Iris pigment epithelial cell (primary cell): ENCODE measurements at places on chromosomes 1 and 21.

DNA sequence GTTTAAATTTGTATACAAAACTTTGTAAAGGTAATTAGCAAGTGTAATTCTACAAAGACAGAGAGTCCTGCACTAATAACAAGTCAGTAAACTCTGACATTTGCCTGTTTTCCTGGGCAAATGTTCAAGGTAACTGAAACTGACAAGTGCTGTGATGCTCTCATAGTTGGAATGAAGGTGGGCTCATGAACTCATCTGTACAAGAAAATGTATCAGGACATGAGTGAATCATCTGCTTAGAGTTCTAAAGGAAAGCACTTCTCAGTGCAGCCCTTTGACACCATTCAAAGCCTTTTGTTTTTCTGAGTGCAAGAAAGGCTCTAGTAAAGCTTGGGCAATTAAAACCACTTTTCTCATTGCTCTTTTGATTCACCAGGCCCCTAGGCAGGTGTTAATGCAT is 91.5 kb downstream of the UROD start:
- DNase-seq: peak; percentile 40

DNA sequence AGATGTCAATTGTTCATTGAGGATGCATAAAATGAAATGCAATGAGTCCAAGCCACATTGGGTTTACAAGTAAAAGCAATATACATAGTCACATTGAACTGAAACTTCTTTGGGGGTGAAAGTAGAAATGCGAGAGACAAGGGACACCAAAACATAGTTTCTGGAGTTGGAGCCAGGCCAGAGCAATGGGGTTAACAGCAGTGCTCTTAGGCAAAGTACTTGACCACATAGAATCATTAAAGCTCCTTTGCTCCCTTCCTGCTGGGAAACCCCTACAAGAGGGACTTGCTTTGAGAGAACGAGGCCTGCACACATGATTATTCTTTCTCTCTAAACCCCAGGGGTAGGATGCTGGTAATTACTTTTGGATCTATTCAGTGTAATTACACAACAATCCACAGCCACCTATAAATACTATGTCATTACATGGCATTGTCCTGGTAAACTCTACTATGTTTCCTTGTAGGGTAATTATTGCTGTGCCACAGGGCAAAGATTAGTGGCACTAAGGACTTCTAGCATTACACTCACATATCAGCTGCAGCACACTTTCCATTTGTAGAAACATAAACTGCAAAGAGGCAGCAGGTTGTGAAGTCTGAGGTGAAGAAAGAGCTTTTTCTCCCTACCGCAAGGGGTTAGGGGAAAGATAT is 421.6 kb upstream of the PBX1 start:
- no peak for DNase-seq

- no peak for DNase-seq
Observed at GRCh38 chr1:229139331-229140118, 131.4 kb upstream of the RAB4A start.

DNA sequence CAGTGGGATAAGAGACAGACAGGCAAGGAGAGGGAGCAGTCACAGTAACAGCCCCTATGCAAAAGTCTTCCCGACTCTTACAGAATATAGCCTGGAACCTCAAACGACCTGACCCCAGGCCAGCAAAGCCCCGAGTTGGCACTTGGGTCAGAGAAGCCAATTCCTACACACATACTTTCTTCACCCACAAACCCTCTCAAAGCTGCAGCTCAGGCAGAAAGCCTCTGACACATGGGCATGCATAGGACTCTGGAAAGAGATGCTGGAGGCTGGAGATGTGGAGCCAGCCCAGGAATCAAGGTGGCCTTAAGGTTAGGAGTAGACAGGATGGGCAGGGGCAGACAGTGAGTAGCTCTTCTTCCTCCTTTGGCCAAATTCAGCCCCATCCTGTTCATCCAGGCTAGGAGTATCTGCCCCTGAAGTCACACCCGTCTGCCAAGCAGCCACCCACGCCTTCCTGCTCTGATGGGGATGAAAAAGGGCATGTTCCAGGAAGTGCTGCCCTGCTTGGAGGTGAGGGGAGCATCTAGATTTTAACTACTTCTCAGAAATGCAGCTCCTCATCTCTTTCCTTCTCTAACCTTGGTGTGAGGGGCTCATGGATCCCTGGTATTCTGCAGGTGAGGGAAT is 7.8 kb downstream of the SLC41A1 start:
- no peak for DNase-seq

DNA sequence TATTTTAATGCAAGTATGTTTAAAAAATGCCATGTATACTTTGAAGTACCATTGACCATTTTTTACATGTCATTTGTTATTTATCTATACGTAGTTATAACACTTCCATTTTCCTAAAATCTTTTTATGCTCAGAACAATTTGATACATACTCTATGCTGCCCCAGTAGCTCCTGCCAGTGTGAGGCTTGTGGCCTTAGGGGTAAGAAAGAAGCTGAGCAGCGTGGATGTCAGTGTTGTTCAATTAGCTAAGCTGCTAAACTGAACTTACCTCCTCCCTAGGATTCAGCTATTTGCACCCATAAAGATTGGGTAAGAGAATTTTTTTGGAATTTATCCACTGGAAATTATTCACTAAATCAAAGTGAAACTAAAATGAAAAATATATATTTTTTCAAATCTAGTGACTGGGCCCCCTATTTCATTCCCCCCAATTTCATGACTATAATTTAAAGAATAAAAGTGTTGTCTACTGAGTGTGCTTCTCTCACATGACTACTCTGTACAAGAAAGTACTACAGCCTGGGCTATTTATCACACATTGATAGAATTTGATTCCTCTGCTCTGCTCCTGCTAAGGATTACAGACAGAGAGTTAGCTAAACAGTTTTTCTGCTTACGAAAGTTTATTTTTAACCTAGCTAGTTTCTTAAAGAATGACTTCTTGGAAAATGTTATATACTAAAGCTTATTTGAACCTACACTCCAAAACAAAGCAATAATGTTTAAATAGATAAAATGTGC is 1030.3 kb upstream of the ADGRL4 start:
- no peak for DNase-seq

- DNase-seq: no peak
Observed at GRCh38 chr1:221356693-221357092, 385.2 kb downstream of the DUSP10 start.

GRCh38 chr1:209202830-209203532 is 380.5 kb upstream of the CAMK1G start:
- DNase-seq: peak; percentile 62

GRCh38 chr1:200912737-200913407 is 18.2 kb downstream of the INAVA start:
- DNase-seq: no peak

DNA sequence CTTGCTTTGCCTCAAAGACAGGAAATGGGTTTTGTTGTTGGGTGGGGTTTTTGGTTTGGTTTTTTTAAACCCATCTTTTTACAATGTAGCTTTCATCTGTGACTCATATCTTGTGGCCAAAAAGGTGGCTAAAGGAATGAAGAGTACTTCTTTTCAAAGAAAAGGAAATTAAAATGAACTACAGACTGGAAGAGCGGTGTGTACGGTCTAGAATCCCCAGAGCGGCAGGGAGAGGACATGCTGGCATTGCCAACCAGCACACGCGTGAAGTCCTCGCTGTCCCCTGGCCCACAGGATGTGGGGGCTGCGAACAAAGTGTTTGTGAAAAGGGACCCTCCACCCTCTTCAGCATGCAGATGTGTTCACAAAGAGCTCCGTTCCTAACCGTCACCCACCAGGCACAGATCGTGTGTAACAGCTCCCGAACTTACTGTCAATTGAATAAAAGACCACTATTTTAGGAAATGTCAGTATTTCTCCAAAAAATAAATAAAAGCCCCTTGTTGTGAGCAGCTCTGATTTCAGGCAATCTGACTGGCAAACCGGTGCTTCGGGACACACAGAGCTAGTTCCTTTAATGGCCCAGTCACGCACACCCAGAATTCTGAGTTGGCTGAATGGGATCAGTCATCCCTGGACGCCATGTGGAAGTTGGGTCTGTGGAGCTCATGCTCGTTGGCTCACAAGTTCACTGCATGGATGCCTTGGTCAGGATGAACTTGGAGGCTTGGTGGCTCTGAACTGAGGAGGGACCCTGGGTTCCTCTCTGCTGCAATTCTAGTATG is 602.9 kb downstream of the NPHP4 start:
- no peak for DNase-seq

DNA sequence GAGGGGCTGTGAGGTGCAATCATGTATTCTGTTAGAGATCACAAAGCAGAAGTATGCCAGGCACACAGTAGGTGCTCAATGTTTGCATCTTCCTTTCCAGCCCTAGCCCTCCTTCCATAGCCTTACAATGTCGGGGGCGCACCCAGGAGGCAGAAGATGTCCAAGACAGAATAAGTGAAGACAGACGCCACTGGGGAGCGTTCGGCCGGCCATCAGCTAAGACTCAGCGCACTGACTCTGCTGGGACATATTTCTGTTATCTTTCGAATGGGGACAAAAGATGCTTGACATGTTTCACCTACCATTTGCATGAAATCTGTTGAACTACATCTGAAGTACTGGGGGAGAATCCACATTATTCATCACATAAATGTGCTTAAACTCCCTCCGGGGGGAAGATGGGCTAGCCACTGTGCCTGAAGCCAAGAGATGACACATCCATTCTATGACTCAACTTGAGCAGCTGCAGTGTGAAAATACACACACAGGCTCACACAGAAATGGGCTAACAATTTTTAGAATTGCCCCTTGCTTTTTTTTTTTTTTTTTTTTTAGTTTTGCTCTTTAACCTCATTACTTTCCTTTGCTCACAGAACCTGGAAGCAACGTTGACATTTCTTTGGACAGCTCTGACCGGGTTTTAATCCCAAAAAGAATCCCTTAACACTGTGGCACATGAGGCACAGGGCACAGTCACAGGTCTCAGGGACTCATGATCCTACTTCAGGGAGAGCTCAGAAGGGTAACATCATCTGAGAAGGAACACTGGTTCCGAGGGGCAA is 7.9 kb downstream of the TIAM1 start:
- DNase-seq: peak; percentile 96

GRCh38 chr1:235937123-235937522 is 70.4 kb upstream of the LYST start:
- no peak for DNase-seq

DNA sequence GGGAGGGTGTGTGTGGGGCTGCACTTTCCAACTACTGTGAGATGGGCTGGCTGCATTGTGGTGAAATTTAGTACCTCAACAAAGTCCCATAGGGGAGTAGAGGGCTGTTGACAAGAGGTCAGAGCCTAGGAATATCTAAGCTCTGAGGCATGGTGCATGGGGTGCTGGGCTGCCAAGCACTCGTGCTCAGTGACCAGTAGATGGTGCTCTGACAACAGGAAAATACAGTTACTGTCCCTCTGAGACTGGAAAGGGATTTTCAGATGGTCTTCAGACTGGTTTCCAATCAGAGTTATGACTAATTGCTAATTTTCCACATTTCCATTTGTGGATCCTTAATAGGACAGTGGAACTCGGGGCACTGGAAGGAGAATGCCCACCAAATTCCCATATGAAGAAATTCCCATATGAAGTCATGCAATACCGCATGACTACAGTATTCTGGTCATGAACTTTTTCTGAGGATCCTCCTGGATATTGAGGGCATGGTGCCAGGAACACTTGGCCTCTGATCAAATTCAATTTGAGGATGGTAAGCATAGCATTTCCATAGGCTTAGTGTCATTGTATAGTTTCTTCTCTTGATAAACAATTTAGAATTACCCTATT is 4.1 kb upstream of the CACNA1E start:
- peak; percentile 75 for DNase-seq

DNA sequence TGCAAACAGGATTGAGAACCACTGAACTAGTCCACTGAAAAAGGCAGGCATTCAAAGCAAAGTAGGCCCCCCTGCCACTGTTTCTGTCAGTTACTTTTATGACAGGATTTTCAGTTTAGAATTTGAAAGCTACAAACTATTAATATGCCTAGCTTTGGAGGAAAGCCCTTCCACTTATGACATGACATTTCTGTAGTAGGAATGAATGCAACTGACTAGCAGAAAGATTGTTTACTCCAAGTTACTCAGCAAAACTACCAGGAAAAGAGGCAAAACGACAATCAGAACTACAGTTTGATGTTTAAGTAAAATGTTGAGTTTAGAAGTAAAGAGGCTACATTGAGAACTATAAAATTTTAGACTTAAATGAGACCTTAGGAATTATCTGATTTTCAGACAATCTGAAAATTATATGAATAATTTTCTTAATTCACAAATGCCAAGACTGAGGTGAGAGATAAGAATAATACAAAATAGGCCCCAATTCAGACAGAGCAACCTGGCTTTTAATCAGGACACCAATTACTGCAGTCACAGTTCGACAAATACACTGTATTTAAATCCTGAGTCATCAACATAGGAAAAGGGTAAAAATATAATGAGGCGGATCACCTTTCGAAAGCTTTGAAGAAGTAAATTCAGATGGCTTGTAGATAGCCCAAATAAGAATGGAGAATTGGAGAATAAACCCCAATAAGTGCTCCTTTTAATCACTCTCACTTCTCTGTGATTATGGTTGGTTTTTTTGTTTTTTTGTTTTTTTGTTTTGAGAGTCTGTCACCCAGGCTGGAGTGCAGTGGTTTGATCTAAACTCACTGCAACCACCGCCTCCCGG is 2.2 kb downstream of the PRKAB2 start:
- DNase-seq: peak; percentile 25
